ENCODE measurements at places on chromosomes 2 and 18. TPM values are rescaled to one million over a fixed set of nuclear protein-coding genes. Genes with fewer than 3 reads are reported as not detected.

Gene LHCGR
- 0.59 TPM for polyA plus RNA-seq

Gene DCC
- polyA plus RNA-seq: not detected

Gene CHRNG
- polyA plus RNA-seq: not detected

Gene NGEF
- 8.4 TPM for polyA plus RNA-seq

Gene MPP4
- 0.01 TPM for polyA plus RNA-seq

Gene GPR17
- polyA plus RNA-seq: 1.6 TPM

Gene INHBB
- 0.51 TPM for polyA plus RNA-seq

Gene ZFAND2B
- 45.2 TPM for polyA plus RNA-seq

Gene C1D
- 6.4 TPM for polyA plus RNA-seq

Gene SFT2D3
- polyA plus RNA-seq: 4.2 TPM

Gene TPO
- 1.5 TPM for polyA plus RNA-seq

Gene RAPGEF4
- polyA plus RNA-seq: 1.7 TPM

Gene CAPN13
- polyA plus RNA-seq: 0.41 TPM

Gene MAP3K19
- polyA plus RNA-seq: not detected

Gene TRIB2
- polyA plus RNA-seq: 10.0 TPM

Gene DTNB
- polyA plus RNA-seq: 7.9 TPM

Gene SLC4A3
- 2.5 TPM for polyA plus RNA-seq

Gene CCDC148
- 0.13 TPM for polyA plus RNA-seq

Gene COL4A3
- polyA plus RNA-seq: 0.18 TPM

Gene SERPINB12
- 0.16 TPM for polyA plus RNA-seq

Gene ALPG
- polyA plus RNA-seq: not detected
